ENCODE measurements at places on chromosomes 7 and 10.

DNA sequence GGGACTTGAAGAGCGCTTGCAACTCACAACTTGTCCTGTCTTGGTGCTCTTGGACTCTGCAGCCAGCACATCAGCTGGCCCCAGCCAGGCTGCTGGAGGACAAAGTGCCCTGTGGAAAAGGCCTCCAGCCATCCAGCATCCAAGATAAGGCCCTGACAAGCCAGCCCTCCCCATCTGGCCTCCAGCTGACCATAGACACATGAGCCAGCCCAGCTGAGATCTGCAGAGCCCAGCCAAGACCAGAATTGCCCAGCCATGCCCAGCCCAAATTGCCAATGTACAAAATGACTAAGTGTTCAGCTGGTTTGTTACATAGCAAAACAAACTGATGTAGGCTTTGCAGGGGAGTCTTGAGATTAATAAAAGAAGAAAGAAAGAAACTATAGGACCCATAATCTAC lies 36.0 kb upstream of the FRMD4A start:
- DNase-seq: no peak

DNA sequence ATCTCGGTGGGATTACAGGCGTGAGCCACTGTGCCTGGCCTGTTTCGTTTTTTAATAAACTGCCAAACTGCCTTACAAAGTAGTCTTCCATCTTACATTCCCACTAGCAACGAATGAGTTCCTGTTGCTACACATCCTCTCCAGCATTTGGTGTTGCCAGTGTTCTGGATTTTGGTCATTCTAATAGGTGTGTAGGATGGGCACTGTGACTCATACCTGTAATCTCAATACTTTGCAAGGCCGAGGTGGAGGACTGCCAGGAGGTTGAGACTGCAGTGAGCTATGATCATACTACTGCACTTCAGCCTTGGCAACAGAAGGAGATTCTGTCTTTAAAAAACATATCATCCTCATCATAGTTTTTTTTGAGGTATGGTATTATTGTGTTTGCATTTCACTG lies 21.4 kb upstream of the RSBN1L start:
- DNase-seq: peak; percentile 44

DNA sequence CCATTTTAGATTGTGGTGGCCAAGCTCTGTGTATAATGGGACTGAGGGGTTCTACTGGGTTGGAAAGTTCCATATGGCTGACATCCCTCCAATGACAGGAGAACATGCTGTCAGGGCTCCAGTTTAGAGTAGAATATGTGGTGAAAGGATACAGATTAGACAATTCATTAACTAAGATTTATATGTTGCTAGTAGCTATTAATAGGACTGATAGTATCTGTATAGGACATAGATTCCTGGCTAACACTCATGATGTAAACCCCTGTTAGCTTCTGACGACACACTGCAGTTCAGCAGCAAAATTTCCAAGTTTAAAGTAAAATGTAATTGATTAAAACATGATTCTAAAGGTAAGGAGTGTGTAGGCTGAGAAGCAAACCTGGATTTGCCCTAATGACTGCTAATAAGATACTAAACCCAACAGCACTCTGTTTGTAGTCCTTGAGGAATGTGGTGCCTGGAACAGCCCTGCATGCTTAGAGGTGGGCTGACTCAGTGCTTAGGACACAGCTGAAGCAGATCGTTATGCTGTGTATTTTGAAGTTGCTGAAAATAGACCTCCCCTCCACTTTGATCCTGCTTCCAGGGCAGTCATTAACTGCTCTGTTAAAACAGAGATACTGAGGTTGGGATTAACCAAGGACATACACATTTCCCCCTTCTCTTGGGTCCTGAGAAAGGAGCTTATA lies 1129.6 kb downstream of the SORCS3 start:
- DNase-seq: no peak

- DNase-seq: no peak
Measured at GRCh38 chr10:86251426-86251825, 115.2 kb downstream of the GRID1 start.

GRCh38 chr7:142513178-142513955 lies 235.9 kb upstream of the PRSS1 start:
- DNase-seq: no peak

- DNase-seq: peak; percentile 7
Measured at GRCh38 chr10:61000769-61001730, 57.1 kb upstream of the RHOBTB1 start.

DNA sequence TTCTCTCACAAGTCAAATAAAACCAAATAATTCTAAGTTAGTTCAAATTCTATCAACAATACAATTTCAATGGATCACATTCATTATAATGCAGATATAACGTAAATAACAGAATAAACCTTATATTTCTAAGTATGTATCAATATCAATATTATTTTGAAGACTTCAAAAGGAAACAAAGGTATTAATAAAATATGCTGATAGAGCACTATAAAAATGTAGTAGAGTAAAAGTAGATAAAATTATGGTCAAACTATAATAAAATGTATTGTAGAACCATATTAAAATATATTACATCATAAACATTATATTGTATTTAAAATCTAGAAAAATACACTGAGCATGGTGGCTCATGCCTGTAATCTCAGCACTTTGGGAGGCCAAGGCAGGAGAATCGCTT lies 23.5 kb upstream of the NRCAM start:
- no peak for DNase-seq

DNA sequence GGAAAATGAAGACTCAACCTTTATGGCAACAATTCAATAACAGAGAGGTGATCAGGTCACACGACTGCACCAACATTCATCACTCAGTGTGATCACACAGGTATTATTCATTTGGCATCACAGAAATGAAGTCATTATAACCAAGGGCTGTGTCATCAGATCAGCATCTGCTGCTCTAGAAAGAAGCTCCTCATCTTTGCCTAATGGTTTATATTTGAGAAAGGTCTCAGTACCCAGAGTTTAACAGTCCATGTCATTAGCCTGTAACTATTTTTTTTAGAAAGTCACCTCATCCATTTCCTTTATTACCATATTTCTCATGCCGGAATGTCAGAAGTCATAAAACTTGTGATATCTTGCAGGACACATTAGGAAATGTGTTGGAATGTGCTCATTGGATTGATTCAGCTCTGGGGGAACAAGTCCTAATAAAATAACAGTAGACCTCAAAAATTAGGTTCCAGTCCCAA lies 45.1 kb upstream of the PRKG1 start:
- DNase-seq: no peak

DNA sequence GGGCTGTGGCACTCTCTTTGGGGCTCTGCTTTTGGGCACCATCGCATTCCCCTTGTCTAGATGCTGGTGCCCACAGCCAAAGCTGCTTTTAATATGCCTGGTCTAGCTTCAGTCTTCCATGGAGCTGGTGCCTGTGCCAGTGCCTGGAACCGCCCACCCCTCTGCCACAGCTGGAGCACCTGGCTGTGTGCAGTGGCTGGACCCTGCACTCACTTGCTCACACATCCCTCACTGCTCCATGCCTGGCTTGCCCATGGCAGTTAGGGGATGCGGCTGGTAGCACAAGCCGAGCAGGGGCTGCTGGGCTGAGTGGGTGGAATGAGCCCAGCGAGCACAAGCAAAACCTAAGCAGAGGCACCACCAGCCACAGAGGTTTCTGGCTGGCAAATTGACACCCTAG lies 1145.9 kb upstream of the LRRTM3 start:
- DNase-seq: no peak

DNA sequence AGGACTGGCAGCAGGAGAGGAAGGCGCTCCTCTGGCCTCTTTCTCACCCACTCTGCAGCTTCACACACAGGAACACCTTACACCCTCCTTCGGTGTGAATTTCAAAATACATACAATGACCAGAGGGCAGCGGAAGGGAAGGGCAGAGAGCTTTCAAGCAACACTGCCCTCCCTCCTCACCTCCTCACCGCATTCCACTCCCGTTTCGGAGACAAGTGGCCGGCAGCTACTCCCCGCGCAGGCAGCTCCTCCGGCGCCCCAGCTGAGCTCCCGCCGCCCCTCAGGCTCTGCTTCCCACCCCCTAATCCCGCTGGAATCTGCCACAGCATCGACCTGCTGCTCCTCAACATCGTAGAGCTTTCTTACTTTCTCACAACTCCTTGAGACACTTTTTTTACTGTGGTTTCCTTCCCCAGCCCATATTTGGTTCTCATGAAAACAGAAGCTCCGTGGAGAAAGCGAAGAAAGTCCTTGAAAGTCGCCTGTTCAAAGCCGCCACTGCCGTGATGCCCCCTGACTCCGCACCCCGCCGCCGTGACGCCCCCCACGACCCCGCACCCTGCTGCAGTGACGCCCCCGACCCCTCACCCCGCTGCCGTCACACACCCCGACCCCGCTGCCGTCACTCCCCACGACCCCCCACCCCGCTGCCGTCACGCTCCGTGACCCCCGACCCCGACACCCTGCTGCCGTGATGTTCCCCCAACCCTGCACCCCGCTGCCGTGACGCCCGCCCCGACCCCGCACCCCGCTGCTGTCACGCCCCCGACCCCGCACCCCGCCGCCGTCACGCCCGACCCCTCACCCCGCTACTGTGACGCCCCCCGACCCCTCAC lies 14.6 kb upstream of the GPER1 start:
- DNase-seq: no peak

- DNase-seq: no peak
Measured at GRCh38 chr10:86857128-86857721, 100.2 kb downstream of the MMRN2 start.

DNA sequence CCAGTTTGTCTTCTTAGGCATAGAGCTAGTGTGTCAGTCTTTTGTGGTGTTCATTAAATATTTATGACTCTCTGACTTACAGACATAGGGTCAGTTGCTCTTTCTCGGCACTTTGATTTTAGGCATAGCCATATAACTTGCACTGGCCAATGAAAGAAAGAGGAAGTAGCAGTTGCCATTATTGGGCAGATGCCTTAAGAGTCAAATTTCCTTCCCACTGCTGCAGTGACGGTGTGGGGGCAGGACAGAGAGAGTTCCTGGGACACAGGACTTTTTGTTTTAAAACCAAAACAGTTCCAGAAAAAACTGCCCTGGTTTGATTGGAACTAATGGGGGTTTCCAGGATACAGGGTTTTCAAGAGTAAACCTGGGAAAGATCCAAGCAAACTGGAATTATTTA lies 60.2 kb upstream of the PHF14 start:
- DNase-seq: no peak

GRCh38 chr10:360653-361052 lies 225.4 kb downstream of the ZMYND11 start:
- DNase-seq: no peak

DNA sequence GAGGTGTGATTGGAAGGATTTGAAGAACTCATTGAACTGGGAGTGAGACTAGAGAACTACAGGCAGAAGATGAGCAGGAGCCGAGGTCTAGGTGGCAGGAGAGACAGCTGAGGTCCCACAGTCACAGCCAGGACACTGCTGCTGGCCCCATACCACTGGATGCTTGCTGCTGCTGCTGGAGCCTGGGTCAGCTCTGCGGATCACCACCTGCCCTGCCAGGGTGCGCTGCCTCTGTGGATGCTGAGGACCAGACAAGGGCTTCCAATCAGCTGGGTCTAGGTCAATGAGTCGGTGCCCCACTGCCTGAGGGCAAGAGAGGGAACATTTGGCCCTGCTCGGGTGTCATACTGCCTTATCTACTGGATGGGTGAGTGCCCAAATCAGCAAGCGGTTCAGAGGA lies 94.4 kb downstream of the FRMD4A start:
- no peak for DNase-seq

DNA sequence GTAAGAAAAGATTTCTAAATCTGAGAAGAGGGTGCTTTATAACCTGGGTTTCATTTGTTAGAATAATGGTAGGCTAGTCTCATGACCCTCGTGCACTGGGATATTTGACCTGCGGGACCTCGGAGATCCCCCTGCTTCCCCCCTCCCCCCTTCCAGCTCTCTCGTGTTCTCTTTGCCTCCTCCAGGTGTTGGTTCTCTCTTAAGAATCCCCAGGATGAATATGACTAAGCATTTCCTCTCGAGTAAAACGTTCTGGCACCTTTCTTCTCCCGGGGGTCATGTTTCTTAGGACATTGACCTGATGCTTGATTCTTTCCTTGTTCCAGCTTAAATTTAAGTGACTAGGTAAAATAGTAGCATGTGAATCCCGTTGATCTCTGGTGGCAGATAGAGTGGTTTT lies 71.2 kb downstream of the SHH start:
- peak; percentile 37 for DNase-seq

GRCh38 chr7:54161621-54162020 lies 380.6 kb upstream of the VSTM2A start:
- DNase-seq: no peak

GRCh38 chr10:24882047-24882698 lies 70.2 kb downstream of the PRTFDC1 start:
- DNase-seq: peak; percentile 66

- no peak for DNase-seq
Measured at GRCh38 chr7:106915407-106915806, 50.3 kb downstream of the PIK3CG start.

DNA sequence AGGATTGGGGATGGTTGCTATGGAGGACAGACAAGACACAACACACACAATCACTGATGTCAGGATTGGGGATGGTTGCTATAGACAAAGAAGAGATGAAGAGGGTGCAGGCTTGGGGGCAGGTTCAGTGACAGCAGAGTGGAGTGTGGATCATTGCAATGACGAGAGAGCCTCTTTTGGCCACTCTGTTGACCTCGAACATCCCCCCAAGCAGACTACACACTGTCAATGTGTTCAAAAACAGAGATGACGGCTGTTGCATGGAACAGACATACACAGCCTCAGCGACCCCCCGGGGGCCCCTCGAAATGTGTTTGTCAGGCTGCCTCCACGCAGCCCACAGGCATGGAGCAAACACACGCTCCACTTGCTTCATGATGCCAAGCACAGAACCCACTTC lies 133.0 kb downstream of the PTPRN2 start:
- no peak for DNase-seq

- DNase-seq: peak; percentile 66
Measured at GRCh38 chr7:129008645-129009414, 46.1 kb downstream of the TNPO3 start.

GRCh38 chr10:100878291-100878910 lies 34.4 kb upstream of the SLF2 start:
- peak; percentile 51 for DNase-seq

DNA sequence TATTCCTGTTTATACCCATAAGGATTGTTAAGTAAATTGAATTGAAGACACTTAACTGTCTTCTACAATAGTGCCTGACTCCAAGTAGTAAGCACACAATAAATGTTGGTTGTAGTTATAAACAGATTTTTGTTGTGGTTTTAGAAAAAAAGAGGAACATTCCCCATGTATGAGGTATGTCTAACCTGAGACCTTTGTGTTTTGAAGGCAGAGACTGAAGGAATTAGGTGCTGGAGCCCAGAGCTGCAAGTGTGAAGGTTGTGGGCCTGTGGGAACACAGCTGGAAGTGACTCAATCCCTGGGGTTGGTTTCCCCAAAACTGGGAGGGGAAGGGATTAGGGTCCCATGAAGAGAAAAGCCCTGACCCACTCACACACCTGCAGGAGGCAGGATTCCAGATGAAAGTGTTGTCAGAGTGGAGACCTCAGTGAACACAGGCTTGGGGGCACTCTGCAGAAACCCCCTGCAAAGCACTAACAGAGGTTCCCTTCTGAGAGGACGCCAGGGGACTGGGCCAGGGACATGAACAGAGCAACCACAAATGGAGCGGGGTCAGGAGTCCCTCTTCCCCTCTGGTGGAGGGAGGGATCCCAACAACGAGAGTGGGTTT lies 265.1 kb upstream of the KLF14 start:
- no peak for DNase-seq

- DNase-seq: no peak
Measured at GRCh38 chr7:129055294-129055816, 444 bp upstream of the TNPO3 start.

GRCh38 chr7:2166625-2167280 lies 66.0 kb downstream of the MAD1L1 start:
- DNase-seq: no peak

GRCh38 chr7:47528471-47528870 lies 53.4 kb downstream of the TNS3 start:
- DNase-seq: no peak

Data from activated CD4-positive, alpha-beta T cell treated with anti-CD3 and anti-CD28 coated beads, Interleukin-2, Interleukin-6, amounts not matched to agents 100 ng/mL and 50 ng/mL, durations not matched to agents 16 hours and 8 hours (primary cell).